ENCODE measurements at places on chromosomes 7 and 10.

GRCh38 chr10:120459185-120459584, 2.2 kb downstream of the PLPP4 start:
- no peak for DNase-seq

DNA sequence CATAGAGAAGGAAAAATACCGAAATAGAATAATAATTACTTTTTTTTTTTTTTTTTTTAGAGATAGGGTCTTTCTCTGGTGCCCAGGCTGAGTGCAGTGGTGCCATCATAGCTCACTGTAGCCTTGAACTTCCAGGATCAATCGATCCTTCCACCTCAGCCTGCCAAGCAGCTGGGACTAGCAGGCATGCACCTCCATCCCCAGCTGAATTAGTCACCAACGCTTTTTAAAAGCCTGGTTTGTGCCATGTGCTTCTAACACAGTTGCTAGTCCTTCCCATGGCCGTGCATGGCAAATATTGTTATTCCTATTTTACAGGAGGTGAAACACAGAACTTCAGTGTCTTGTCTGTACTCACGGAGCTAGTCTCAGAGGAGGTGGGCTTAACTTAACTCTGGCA, 23.2 kb downstream of the LYZL2 start:
- DNase-seq = no peak

DNA sequence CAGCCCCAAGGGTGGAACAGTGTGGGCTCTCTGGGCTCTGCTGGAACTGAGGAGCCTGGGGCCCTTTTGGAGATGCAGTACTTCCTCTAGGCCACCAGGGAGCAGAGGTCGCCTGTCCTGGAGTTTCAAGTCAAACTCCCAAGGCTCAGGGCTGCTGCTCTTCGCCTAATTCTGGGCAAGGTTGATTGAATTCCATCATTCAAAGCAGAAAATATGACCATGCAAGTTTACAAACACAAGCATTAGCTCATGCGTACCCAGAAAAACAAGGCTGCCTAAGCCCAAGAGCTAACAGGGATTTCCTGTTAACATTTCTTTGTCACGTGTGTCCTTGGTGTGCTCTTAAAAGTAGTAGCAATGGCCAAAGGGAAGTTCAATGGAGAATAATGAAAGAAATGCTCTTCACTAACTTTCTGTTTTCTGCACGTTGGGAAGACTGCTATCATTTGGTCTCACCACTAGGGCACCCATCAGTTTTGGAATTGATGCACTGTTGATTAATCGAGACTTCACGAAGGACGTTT, 20.1 kb downstream of the LDB3 start:
- peak; percentile 78 for DNase-seq

DNA sequence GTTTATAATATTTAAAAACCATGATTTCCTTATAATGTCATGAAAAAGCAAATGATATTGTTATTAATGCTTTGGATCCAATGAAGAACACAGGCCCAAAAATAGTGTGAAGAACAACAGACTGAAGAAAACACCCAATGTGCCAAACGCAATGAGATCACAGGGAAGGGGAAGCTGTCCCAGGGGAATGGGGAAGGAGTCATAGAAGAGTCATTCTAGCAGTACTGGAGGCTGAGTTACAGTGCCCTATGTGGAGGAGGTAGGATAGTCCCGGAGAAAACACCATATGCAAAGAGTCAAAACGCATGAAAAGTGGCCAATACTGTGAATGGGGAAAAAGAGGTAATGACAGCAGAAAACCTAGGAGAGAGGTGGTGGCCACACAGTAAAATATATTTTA, 50.9 kb downstream of the TPK1 start:
- DNase-seq = peak; percentile 59

DNA sequence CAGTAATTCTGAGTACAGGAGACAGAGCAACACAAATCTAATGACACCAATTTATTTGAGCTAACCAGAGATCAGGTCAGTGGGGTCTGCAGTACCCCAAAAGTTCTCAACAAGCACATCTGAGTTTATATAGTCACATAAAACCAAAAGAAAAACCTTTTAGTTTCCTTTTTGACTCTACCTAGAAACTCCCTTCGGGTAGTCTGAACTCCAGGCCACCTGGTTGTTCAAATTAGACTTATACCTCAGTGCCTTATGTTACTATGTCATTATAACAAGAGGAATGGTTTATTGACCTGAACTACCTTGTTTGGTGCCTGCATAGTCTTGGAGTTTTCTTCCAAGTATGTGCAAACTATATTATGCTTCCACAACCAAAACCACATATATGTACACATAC, 14.6 kb downstream of the ZCWPW1 start:
- no peak for DNase-seq

GRCh38 chr7:134355927-134356326, 39.2 kb upstream of the SLC35B4 start:
- no peak for DNase-seq

DNA sequence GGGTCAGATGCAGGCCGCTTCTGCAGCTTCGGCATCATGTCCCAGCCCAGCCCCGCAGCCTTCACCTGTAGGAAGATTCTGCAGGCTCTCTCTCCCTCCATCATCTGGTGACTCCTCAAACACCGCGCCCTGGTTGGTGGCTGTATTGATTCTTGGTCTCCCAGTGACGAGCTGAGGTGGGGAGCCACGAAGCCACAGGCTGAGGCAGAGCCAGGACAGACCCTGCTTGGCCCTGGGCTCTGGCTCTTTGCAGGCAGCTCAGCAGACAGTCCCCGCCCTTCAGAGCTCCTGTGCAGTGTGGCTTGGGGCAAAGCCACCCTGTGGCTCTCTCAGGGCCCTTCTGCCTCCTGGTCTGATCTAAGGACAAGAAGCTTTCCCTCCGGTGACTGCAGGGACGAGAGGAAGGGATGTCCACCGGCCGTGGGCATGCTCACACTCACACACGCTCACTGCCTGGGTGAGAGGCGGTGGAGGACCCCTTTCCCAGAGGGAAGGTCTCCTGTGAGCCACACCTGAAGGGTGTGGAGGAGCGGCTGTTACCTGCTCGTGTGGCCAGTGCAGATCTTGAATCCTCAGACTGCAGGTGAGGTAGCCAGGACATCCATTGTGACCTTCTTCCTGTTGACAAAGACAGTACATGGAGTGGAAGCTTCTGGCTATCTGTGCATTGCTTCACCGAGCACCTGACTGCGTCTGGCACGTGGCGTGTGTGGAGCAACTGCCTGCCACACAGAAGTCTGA, 79.6 kb downstream of the INPP5A start:
- DNase-seq = no peak
